ENCODE measurements at places on chromosomes 5 and 9.

- no peak for DNase-seq
Measured at GRCh38 chr9:91837981-91838731, 111.9 kb downstream of the ROR2 start.

- DNase-seq: no peak
Measured at GRCh38 chr5:115214541-115214940, 44.8 kb upstream of the TRIM36 start.

GRCh38 chr9:87245271-87245670 is 252.4 kb upstream of the DAPK1 start:
- DNase-seq: no peak

DNA sequence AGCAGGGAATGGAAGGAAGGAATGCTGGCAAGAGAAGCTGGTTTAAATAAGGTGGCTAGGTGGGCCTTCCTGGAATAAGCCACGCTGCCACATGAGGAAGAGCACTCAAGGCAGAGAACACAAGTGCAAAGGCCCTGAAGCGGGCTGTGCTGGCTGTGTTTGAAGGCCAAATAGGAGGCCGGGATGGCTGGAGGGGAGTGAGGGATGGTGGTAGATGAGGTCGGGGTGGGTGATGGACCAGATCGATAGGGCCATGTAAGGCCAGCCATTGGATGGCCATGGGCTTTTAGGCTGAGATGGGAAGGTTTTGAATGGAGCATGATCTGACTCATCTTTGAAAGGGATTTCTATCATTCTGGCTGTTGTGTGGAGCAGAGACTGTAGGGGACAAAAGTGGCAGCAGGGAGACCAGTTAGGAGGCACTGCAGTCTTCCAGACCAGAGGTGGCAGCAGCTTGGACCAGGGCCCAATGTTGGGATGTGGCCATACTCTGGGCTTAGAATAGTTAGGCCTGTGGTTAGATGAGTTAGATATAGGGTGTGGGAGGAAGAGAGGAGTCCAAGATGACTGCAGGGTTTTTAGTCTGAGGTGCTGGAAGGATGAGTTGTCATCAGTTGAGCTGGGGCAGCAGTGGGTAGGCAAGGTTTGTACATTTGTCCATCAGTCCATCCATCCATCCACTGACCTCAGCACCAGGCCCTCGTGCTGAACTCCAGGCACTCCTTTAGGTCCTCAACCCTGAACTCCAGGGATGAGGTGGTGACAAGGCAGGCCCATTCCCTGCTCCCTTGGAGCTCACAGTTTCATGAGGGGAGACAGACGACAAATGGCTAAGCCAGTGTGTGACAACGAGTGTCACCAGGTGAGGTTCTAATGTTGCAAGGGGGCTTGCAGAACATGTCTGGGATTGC is 30.3 kb downstream of the NDST1 start:
- no peak for DNase-seq

DNA sequence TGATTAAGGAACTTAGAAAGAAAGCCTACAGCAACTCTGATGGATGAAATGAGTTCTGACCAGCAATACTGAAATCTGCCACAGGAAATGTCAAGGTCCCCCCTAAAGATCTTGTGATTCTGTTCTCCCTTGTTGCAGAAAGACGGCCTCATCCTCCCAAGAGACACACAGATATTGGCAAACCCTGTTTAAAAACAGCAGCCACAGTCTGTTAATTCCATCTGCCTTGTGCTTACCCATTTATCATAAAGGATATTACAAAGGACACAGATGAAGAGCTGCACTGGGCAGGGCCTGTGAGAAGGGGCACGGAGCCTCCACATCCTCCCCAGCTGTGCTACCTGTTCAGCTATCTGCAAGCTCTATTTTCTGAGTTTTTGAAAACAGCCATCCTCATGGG is 15.2 kb downstream of the RAPGEF1 start:
- DNase-seq: no peak

DNA sequence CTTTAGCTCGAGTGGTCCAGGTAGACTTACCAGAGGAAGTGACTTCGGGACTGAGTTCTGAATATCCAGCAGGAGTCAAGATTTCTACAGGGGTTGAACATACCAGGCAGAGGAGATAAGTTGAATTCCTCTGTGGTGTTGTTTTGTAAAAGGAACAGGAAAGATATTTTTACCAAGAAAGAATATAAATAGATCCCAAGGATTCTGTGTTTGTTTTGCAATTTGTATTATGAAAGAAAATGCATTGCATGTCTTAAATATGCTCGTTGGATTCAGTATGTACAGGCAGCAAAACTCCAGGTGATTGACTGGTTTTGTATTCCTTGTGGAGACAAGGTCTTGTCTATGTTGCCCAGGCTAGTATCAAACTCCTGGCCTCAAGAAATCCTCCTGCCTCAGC is 197.8 kb downstream of the FRMD3 start:
- no peak for DNase-seq

DNA sequence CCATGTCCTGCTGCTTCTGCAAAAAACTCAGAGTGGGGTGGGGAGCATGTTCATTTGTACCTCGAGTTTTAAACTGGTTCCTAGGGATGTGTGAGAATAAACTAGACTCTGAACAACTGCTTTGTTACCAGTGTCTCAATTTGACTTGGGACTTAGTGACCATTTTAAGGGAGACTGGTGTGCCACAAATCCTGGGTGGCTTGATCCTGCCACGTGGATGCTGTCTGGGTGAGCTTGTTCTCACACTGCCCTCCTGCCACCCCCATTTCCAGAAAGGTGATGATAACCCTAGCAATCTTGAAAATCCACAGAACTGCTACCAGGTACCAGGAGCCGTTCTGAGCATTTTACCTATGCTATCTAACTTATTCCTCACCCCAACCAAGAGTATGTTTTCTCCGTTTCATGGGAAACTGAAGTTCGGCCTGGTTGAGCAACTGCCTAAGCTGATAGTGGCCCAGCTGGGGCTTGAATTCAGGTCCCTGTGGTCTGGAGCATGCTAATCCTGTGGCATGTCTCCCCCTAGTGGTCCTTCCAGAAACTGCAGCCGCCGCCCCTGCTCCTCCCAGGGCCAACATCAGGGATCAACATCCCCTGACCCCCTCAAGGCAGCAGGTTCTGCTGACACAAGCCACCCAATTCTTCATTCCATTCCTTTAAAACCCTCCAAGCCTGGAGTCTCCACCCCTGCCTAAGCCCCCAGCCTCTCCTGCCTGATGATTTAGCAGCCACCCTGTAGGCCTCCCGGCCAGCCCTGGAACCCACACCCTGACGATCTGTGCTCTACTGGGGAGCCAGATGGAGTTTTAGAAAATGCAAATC is 2.8 kb downstream of the IL3 start:
- DNase-seq: peak; percentile 69

DNA sequence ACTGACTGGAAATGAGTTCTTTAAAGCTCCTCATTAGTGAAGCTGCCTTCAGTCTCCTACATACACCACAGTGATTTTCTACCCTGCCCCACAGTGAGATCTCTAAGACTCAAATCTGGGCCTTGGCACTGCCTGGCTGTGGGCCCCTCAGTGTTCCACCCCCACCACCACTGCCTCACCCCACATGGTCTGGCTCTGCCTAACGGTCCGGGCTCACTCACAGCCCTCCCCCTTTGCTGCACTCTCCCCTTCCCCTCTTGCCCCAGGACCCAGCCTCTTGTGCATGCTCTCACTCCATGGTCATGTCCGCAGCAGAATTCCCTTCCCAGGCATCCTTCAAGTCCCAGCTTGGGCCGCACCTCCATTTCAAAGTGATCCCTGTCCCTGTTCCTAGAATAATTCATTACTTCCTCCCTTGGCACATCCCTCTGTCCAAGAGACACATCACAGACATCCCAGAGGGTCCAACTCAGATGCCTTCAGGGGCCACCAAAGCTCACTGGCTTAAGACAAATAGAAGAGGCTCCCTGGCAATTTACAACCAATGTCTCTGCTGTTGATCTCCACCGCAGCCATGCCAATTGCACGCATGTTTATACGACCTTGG is 56.7 kb downstream of the HRH2 start:
- DNase-seq: no peak

- DNase-seq: no peak
Measured at GRCh38 chr5:25707093-25707492, 1062.3 kb upstream of the CDH10 start.

- DNase-seq: no peak
Measured at GRCh38 chr5:165448753-165449152, 1943.3 kb downstream of the MAT2B start.

DNA sequence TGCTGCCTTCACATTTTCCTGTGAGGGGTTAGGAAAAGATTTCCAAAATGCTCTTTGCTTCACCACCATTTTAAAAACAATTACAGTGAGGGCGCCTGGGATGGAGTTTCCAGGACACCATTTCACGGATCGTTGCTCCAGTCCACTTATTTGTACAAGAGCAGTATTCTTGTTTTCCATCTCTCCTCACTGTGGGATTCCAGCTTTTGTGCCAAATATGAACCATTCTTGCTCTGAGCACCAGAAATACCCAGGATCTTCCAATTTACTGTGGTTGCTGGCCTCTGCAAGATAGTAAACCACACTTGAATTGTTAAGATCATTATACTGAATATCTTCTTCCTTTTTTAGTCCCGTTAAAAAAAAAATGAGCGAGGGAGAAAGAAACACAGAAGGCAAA is 899.5 kb downstream of the TLE1 start:
- no peak for DNase-seq

GRCh38 chr9:13568405-13568804 is 288.9 kb upstream of the MPDZ start:
- no peak for DNase-seq
